ENCODE measurements at places on chromosomes 11 and 22.
A peak's percentile ranks its signal among the peaks of the same experiment; 100 is the strongest.

DNA sequence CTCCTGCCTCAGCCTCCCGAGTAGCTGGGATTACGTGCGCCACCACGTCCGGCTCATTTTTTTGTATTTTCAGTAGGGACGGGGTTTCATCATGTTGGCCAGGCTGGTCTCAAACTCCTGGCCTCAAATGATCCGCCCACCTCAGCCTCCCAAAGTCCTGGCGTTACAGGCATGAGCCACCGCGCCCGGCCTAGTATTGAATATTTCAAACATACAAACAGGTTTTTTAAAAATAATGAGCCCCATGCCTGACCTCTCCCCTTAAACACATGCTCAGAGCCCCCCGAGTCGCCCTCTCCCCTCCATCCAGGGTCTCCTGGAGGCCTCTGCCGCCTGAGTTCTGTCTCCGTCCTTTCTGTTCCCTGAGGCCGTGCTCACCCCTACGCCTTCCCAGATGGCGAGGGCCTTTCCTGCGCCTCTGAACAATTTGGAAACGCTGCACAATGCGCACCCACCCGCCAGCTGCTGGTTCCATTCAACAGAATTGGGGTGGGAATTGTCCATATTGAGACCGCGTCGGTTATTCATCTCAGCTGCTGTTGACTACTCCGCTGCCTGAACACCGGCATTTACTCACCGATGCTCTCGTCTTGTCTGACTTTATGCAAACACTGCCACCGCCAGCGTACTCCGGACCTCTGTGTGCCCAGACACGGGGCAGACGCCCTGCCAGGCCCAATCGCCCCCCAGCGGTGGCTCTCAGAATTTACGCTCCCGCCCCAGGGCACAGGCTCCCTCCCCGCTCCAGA is 13.6 kb upstream of the RNH1 start:
- DNase-seq = no peak

- no peak for DNase-seq
Measured at GRCh38 chr11:101277036-101277435, 147.4 kb upstream of the PGR start.

- DNase-seq = no peak
Measured at GRCh38 chr11:114252767-114253166, 43.4 kb upstream of the NNMT start.

- DNase-seq = no peak
Measured at GRCh38 chr11:123393312-123393927, 36.6 kb upstream of the GRAMD1B start.

GRCh38 chr11:13188179-13188578 is 89.4 kb upstream of the BMAL1 start:
- no peak for DNase-seq

DNA sequence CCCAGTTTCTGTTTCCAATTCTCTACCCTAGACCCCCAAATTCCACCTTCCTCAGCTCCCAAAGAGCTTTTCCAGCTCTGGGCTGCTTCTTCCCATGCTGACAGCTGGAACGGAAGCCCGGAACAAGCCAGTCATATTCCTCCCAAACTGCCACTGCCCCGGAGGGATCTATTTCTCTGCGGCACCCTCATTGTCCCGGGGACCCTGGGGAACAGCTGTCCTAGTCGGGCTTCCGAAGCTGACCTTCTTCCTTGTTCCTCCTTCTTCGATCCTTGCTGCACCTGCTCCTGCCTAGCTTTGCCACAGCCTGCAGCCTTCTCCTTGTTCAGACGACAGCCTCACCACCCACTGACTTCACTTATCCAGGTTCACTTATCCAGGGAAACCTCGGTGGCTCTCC is 105.7 kb downstream of the TSPAN18 start:
- DNase-seq = no peak

DNA sequence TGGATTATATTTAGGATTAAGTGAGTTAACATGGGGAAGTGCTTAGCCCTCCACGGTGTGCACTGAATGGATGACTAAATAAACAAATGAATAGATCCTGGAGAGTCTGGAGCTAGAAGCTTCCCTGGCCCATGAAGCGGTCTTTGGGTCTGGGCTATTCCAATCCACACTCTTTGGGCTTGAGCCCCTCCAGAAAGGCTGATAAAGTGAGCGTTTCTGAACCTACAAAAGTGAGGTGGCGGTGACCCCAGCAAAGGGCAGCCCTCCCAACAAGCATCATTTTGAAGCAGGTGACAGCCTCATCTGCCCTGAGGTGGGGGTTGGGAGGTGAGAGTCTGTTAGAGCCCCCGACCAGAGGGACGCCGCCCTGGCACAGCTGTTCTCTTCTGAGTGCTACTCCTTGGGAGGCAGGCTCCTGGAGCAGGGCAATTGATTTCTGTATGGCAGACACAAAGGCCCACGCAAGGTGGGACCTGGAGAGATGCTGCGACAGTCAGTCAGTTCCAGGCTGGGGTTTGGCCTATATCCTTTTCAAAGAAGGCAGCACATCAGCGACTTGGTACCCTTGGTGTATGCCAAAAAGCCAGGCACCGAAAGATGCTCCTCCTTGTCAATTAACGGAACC is 157.8 kb downstream of the CACNA1I start:
- DNase-seq = no peak

DNA sequence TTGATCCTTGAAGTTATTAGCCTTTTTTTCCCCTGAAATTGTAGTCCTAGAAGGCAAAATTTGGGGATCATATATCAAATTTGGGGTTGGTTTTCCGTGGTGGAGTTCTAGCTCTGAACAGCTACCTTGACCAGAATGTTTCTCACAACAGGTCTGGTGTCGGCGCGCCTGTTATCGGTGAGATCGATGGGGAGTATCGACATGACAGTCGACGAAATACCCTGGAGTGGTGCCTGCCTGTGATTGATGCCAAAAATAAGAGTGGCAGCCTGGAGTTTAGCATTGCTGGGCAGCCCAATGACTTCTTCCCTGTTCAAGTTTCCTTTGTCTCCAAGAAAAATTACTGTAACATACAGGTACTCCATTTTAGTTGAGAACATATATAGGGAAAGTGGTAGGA is 9.9 kb upstream of the PHLDB1 start:
- no peak for DNase-seq

DNA sequence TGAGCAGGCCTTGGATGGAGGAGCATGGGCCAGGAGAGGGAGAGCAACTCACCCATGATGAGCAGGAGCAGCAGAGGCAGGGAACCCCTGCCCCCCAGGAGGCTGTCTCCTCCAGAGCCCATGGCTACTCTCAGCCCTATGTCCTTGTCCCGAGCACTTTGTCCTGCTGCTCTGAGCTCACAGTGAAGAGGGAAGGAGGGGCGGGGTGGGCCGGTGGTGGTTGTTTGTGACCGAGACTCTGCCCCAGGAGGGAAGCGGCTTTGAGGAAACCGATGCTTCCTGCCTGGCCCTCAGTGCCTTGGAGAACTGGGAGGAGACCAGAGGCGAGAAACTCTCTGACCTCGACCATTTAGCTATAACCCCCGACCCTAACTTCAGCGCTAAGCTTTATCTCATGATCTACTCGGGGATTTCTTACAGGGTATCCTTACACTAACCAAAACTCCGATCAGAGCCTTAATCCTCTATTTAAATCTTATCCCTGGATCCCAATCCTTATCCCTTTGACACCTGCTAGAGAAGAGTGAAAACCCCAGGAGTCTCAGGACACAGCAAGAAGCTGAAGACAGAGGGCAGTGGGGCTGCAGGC is at the start of gene ROBO4:
Gene ROBO4 (minus strand): TSS at position 192 of the 589 bp plus-strand sequence. CDS start 70 bp downstream, at position 122.
- no peak for DNase-seq

- no peak for DNase-seq
Measured at GRCh38 chr11:102552447-102553194, 22.1 kb upstream of the MMP7 start.

DNA sequence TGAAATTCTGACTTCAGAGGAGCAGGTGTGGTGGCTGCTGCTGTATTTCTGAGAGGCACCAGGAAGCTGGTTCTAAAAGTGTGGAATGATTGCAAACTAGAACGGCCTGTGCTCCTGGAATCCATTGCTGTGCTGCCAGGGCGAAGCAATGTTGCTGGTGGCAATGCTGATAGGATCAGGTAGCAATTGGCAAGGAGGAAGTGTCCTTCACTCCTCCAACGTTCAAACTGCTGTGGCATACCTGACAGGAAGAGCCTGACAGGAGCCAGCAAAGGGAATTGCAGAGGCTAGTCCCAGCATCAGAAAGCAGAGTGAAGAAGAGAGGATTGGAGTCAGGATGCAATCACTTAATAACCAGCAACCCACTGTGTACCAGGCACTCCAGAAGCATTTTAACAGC is 118.2 kb downstream of the FAR1 start:
- DNase-seq = no peak

GRCh38 chr11:35620795-35621194 is 2.5 kb downstream of the FJX1 start:
- DNase-seq = no peak

DNA sequence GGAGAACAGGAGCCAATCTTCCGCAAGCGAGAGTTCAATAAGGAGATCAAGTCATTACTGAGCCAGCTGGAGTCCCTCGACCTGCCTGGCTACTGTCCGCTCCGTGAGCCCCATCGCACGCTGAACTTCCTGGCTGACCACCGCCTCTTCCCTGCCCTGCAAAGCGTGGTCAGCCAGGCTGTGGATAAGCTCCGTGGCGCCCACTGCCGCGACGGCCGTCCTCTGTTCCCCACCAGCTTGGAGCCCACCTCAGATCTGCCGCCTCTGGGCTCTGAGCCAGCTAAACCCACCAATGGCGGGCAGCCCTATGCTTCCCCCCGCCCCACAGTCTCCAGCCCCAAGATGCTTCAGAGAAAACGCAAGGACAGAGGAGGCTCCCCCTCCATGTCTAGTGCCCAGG is 2.3 kb downstream of the CCDC116 start:
- no peak for DNase-seq

GRCh38 chr11:36601155-36601554 is 3.1 kb upstream of the RAG2 start:
- DNase-seq = no peak

GRCh38 chr11:67022961-67023956 is at the start of gene SYT12:
Gene SYT12 (plus strand): TSS chr11:67023134. CDS start chr11:67030145, 7,011 bp downstream.
- peak; percentile 42 for DNase-seq

GRCh38 chr11:83599066-83599465 is 312.9 kb upstream of the CCDC90B start:
- no peak for DNase-seq

DNA sequence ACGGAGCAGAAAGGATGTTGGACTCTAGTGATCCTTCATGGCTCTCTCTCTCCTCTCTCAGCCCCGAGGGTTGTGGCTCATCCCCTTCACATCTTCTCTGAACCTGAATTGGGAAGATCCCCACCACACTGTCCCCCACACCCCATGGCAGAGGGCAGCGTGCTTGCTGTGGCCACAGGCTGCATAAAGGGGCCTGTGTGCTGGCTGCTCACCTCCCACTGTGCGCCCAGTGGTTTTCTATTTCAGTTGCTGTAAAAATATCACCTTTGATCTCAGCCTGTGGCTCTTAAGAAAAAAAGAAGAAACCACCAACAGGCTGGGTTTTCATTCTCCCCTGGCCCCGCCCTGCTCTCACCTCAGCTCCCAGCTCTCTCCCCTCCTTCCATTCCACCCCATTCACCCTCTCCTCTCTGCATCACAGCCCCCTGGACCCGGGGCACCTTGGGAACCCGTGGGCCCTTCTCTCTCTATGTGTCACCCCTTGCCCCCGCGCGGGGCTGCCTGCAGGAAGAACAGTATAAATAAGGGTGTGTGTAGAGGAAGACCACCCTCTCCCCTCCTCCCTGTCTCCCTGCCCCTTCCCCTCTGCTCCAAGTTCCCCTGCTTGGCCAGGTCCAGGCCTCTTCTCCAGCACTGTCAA is 25.8 kb upstream of the WNT11 start:
- DNase-seq = no peak

GRCh38 chr11:73218106-73218829 is at the start of gene P2RY2:
Gene P2RY2 (plus strand): TSS chr11:73218281. CDS start chr11:73234160, 15,879 bp downstream.
- DNase-seq = peak; percentile 78

- no peak for DNase-seq
Measured at GRCh38 chr22:39658367-39658766, 87.8 kb downstream of the CACNA1I start.

- DNase-seq = no peak
Measured at GRCh38 chr11:108032800-108033199, 24.1 kb downstream of the CUL5 start.

DNA sequence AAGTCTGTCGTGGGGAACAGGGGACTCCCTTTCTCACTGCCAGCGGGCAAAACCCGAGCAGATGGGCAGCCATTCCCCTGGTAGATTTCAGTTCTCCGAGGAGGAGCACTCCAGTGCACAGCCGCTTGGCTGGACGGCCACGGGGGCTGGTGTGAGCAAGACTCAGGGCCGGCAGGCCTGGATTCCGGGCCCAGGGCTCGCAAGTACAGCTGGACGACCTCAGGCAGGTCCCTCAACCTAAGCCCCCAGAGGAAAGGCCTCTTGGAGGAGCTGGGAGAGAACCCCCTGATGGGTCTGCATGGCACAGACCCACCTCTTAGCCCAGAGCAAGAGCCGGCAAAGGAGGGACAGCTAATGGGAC is 31.3 kb upstream of the TCF20 start:
- no peak for DNase-seq

DNA sequence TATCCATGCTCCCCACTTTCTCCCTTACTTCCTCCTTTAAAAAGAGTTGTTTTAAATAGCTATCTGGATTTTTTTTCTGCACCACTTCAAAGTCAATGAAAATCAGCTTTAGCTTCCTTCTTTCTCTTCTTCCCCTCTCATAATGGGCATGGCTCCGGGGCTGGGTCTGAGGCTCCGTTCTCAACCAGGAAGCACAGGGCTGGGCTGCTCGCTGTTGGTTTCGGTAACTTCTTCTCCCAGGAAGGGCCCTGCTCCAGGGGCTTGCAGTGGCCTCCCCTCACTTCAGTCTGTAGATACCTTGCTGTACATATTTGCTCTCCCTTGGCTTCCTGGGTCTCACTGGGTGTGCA is 23.8 kb downstream of the MICAL2 start:
- DNase-seq = no peak

GRCh38 chr11:66083767-66084166 is 13.7 kb downstream of the PACS1 start:
- no peak for DNase-seq

- DNase-seq = no peak
Measured at GRCh38 chr11:47394050-47394321, 14.4 kb upstream of the SLC39A13 start.

- peak; percentile 70 for DNase-seq
Measured at GRCh38 chr11:47980088-47980906, at the start of gene PTPRJ. Gene PTPRJ (plus strand): TSS chr11:47980559. CDS start chr11:47980913, 354 bp downstream.

- no peak for DNase-seq
Measured at GRCh38 chr11:86202013-86202336, 42.6 kb upstream of the EED start.

DNA sequence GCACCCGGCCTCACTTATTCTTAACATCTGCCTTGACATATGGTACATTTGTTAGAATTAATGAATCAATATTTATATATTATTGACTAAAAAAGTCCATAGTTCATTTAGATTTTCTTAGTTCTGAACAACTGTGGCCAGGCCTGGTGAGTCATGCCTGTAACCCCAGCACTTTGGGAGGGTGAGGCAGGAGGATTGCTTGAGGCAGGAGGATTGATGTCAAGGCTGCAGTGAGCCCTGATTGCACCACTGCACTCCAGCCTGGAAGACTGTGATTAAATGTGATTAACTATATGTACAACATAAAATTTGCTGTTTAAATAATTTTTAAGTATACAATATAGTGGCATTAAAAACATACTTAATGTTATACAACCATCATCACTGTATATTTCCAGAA is 5.6 kb downstream of the UVRAG start:
- no peak for DNase-seq

- DNase-seq = no peak
Measured at GRCh38 chr11:128964463-128964930, 21.8 kb upstream of the TP53AIP1 start.

Data from glutamatergic neuron (in vitro differentiated cells).